ENCODE measurements at places on chromosomes 5 and 9.
A peak's percentile ranks its signal among the peaks of the same experiment; 100 is the strongest.

- DNase-seq, result no peak
These were observed 638.3 kb downstream of the NR2F1-AS1 start for GRCh38 chr5:92942762-92943161.

DNA sequence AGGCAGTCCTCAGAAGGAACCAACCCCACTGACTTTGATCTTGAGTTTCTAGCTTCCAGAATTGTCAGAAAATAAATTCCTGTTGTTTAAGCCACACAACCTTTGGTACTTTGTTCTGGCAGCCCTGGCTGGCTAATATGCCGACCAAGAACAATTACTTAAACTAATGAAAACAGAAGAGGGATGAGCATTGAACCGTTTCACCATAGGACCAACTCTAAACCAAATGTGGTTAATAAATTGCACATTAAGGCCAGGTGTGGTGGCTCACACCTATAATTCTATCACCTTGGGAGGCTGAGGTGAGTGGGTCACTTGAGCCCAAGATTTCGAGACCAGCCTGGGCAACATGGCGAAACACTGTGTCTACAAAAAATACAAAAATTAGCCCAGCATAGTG lies 160.9 kb upstream of the RAI14 start:
- DNase-seq, result no peak

DNA sequence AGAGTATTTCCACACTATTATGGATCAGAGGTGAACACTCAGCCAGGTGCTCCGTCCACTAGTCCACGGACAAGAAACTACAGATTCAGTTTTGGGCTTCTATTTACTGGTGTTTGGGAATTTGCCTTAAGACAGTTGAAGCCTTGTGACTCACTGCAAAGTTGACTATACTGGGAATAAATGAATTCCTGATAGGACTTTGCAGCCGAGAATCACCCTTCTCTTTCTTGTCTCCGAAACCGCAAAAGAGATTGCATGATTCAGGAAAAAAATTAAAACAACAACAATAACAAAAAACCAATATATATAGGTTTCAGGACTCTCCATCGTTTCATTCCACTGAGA lies 716 bp downstream of the TMEM171 start:
- DNase-seq, result peak; percentile 43

- no peak for DNase-seq
These were observed 27.5 kb downstream of the CDH6 start for GRCh38 chr5:31221001-31221400.

DNA sequence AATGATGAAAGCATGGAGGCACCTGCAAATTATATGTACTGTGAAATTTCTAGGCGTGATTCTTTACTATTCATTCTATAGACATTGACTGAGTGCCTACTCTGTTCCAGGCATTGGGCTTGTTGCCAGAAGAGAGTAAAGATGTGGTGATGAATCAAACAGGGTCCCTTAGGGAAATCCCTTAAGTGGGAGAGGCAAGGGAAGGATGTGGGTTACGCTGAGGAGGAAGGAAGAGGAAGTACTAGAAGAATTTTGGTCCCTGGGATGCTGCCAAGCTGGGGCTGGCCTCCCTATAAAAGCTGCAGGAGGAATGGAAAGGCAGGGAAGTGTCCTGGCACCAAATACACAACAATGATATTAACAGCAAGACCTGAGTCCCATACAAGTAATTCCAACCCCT lies 76.7 kb upstream of the SPOCK1 start:
- no peak for DNase-seq

DNA sequence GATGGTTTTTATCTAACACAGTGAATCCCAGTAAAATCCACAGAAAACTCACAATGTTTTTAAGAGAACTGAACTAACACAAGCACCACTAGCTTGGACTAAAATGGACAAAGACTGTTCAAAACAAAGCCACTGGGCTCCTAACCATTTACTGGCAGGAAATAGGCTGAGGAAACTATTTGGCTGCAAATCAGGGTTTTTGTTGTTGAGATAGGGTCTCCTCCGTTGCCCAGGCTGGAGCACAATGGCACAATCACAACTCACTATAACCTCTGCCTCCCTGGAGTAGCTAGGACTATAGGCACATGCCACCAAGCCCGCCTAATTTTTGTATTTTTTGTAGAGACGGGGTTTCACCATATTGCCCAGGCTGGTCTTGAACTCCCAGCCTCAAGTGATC lies 99.7 kb downstream of the THBS4 start:
- DNase-seq, result no peak

DNA sequence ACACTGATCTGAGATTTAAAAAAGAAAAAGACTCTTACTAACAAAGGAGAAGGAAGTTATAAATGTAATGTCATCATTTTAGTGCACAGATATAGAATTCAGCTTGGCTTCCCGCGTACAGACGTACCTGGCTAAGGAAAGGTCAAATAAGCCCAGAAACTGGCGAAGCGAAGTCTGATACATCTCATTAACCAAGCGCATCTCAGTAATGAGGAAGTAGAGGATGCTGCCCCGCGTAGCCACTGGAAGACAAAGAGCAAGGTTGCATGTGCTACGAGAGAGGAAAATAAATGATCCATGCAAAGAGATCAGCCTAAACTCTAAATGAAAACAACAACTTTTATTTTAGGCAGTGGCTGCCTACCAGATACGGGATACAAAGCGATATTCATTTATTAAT lies 208.8 kb downstream of the DNAH5 start:
- DNase-seq, result no peak

DNA sequence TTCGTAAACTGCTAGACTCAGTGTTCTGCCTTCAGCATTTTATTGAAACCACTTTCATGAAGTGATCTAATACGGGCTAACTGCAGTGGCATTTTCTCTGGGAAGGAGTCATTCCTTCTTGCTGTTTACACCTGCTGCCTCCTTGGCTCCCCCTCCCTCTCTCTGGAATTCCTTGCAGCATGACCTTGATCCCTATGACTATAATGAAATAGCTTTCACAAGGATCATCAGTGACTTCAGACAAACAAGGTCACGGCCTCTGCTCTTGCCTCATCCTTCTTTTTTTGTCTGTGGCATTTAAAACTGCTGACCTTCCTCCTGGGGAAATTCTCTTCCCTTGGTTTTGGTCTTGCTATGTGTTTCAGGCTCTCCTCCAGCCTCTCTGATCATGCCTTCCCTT lies 90.2 kb downstream of the ZNF462 start:
- DNase-seq, result peak; percentile 70

- DNase-seq, result no peak
These were observed 365.6 kb downstream of the MAN2A1 start for GRCh38 chr5:110055302-110055701.

DNA sequence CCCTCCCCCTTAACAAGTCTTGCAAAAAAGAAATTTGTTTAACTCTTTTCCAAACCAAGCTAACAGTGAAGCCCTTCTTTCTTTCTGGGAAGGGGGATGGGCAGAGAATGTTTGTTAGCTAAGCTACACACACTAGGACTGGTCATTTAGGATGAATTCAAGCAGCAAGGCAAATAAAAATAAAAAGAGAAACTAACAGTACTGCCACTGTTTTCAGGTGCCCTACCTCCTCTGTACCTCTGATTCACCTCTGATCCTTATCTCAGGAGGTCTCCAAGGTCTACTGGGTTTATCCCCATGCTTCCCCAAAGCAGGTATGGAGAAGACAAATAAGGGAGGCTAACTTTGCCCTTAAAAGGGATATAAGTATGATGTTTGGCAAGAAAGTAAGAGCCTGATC lies 52.9 kb downstream of the ELL2 start:
- no peak for DNase-seq

DNA sequence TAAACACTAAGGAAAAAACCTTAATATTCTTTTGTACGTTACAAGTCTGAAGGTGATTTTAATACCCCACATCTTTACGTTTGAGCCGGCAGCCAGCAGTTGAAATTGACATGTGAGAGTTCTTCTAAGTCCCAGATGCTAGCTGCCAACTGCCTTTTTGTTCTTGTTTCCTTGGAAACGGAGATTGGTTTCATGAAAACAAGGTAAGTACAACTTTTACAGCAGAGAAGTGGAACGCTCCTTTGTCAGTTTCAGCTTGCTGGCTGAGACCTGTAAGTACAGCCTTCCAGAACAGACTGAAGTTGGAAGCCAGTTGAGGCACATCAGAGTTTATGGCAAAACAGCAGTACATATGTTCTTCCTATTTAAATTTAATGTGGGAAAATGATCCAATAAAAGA lies 1018.4 kb upstream of the ARRDC3 start:
- DNase-seq, result peak; percentile 53

- no peak for DNase-seq
These were observed 357.9 kb upstream of the CCNH start for GRCh38 chr5:87770601-87771121.

GRCh38 chr9:129568560-129569501 lies 52.1 kb downstream of the C9orf50 start:
- DNase-seq, result peak; percentile 71

DNA sequence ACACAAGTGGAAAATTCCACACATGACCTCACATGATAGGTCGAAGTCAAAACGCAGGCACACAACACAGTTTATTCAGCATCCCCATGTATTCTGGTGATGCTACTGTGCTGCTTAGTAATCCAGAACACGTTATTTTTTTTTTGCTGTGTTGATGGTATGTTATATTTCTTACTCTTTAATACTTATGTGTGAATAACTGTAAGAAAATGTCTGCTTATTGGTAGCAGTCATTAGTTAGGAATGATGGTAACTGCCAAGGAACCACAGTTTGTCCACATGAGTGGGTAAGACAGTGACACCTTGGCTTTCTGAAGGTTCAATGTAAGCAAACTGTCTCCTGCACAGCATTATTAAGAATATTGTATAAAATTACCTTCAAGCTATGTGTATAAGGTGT lies 107.7 kb upstream of the DAPK1 start:
- DNase-seq, result peak; percentile 40

- DNase-seq, result no peak
These were observed 13.8 kb downstream of the LCN9 start for GRCh38 chr9:135676891-135677290.

GRCh38 chr5:31192442-31192841 lies 1.0 kb upstream of the CDH6 start:
- DNase-seq, result no peak

DNA sequence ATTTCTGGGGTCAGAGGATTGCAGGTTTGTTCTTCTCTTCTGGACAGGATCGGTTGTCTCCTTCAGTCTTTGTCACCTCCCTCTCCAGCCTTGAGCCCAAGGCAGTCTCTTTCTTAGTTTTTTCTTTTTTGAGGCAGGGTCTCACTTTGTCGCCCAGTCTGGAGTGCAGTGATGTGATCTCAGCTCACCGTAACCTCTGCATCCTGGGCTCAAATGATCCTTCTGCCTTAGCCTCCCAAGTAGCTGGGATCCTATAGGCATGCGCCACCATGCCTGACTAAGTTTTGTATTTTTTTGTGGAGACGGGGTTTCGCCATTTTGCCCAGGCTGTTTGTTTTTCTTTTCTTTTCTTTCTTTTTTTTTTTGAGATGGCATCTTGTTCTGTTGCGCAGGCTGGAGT lies 6.1 kb downstream of the PRRC2B start:
- DNase-seq, result no peak

DNA sequence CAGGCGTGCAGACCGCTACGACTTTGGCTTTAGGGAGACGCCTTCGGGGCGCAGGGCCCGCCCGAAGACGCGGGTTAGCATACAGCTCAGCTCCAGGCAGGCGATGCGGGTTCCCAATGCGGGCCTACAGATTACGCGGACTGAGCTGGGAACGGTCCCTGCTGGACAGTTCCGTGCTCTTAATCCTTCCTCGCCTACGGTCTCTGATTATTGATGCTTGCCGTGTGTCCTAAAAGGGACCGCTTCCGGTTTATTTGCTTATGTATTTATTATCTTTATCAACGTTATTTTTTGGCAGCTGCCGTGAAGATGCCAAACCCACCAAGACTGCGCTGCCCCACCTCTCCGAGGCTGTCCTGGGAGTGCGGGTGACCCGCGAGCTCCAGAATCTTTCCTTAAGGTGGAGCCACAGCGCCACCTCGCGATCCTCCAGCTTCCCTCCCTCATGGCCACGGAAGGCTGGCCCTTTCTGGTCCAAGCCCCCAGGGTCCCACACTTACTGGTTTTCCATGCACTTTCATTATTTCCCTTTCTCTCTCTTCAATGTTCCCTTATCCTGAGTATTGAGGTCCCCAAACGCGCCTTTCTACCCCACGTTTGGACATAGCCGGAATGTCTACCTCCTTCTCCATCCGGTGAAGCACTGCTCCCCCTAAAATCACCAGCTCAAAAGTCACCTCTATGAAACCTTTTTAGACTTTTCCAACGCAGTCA lies 7.0 kb upstream of the EBF1 start:
- peak; percentile 59 for DNase-seq

DNA sequence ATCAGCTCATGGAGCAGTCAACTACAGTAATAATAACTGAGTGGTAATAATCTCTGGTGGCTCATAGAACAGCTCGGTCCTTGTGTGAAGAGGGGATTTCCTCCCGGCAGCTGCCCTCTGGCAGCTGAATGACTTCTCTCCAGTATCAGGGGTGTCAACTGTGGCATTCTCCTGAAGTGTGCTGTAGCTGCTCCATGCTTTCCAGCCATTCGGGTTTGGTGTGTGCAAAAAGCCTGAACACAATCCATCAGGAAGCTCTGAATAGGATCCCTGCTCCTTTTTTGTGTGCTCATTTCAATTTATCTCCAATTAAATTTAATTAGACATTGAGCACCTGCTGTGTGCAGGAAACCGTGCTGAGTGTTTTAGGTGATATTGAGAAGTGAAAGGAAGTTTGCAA lies 59.8 kb upstream of the BARX1 start:
- DNase-seq, result no peak

DNA sequence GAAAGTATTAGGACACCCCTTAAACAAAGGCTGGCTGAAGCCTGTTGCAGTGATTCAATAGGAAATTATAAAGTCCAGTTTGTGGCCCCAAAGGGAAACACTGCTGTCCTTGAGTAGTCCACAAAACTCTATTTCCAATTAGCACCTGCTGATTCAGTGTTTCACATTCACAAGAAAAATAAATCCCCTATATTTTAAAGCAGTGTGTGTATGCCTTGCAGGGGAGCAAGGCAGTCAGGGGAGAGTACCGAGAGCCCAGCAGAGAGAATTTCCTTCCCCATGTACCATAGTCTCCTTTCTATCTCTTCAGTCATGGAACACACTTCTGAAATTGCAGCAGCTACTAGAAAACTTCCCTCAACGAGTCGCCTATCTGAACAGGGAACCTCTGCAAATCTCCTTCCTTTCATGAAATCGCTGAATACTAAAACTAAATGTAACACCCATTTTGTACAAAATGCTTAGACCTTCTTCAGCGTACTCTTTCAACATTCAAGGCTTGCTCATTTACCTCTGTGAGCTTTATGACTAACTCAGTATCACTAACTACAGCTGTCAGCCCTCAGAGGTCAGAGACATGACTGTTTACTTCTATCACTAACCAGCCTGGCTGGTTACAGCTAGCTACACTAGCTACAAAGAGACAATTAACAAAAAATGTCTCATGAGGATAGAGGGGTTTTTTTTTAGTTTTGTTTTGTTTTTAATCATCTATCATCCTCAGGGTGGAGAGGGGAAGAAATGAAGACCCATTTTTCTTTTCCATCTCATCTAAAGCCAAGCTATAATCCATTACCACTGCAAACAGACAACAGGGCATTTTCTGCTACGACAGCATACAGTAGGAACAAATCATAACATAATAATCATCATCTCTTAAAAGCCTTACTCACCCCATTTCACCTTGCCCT lies 188.7 kb downstream of the EBF1 start:
- DNase-seq, result no peak

Data from iris pigment epithelial cell (primary cell).